H9 (cell line): ENCODE measurements at places on chromosomes 3 and 15. TPM values are rescaled to one million over a fixed set of nuclear protein-coding genes. Genes with fewer than 3 reads are reported as not detected.

The CLDN18 gene
- not detected in 2 replicates for total RNA-seq

The ANKUB1 gene
- total RNA-seq = not detected in 2 replicates

The IL17RC gene
- 6.8 and 9.1 TPM in 2 replicates for total RNA-seq

The GABRA5 gene
- total RNA-seq = 3.3 and 4.9 TPM in 2 replicates

The STAB1 gene
- total RNA-seq = 0.90 and 1.5 TPM in 2 replicates
